ENCODE measurements at places on chromosomes 13 and 19.
A peak's percentile ranks its signal among the peaks of the same experiment; 100 is the strongest.

- no peak for DNase-seq
These were observed 1091.2 kb downstream of the SLITRK1 start for GRCh38 chr13:82791035-82791434.

DNA sequence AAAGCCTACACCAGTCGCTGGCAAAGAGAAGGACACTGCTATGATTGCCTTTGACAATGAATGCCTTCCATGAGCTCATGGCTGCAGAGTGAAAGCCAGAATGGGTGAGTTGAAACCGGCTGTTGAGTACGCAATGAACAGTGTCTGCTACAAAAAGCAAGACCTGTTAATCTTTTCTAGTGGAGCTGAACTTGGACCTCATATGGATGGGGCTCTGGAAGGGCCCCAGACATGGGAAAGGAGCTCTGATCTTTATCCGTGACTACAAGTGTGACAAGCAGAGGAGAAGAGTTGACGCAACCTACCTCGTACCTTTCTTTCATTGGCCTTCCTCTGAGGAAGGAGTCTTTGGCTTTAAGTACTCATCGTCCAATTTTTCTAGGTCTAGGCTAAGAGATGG is 67.1 kb upstream of the TSC22D1 start:
- DNase-seq = no peak

DNA sequence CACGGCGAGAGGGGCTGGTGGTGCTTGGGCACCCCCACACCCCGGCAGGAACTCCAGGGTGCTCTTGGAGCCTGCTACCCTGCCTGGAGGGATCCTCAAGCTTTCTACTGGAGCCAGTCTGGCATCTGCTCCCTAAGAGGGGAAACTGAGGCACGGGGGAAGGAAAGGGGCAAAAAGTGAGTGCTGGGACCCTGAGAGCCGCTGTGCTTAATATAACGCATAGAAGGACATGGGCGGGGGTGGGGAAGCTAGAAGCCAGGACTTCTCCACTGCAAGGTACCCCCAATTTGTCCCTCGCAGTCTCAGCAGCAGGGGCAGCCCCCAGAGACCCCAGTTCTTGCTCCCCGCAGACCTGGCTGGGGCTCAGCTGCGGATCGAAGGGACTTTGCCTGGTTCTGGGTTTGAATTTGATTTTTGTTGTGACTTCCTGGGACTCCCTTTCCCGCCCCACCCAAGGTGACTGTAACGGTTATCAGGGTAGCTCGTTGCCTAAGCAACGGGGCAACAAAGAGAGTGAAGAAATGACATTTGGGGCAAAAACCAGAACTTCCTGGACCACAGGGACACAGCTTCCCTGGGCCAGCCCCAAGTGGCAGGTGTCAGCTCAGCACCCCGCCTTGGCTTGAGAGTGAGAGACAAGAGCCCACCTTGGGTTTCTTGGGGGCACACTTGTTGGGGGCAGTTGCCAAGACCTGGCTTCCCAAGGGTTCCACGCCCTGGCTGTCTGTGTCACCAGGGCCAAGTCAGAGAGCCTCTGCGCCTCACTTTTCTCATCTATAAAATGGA is 638 bp downstream of the ADGRE5 start:
- peak; percentile 89 for DNase-seq

GRCh38 chr13:51502153-51502651 is 49.4 kb upstream of the INTS6 start:
- DNase-seq = peak; percentile 63

DNA sequence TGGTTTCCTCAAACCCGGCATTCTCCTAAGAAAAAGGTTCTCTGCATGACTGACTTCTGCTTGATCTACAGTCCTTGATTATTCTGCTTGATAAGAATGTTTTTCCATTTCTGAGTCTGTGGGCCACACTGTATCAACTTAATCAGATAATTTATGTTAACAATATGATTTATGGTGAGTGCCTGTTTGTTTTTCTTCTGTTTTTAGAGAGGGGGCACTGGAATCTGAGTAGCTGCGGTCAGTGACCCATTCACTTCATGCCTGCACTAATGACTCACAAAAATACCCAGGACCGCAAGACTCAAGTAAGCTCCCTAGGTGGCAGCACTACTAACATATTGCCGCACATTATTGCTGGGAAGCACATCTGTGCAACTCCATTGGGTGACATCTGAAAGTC is 542.3 kb upstream of the ATXN8OS start:
- DNase-seq = peak; percentile 10
